ENCODE measurements at places on chromosomes 4 and X.

GRCh38 chrX:68914479-68914946, 85.7 kb downstream of the EFNB1 start:
- no peak for DNase-seq

DNA sequence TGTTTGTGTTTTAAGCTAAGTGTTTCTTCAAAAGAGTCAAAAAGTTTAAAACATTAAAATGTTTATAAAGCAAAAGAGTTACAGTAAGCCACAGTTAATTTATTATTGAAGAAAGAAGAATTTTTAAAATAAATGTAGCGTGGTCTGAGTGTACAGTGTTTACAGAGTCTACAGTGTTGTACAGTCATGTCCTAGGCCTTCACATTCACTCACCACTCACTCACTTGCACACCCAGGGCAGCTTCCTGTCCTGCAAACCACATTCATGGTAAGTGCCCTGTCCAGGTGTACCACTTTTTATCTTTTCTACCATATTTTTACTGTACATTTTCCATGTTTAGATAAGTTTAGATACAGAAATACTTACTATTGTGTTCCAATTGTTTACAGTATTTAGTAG, 239.7 kb upstream of the AGA start:
- DNase-seq: no peak

DNA sequence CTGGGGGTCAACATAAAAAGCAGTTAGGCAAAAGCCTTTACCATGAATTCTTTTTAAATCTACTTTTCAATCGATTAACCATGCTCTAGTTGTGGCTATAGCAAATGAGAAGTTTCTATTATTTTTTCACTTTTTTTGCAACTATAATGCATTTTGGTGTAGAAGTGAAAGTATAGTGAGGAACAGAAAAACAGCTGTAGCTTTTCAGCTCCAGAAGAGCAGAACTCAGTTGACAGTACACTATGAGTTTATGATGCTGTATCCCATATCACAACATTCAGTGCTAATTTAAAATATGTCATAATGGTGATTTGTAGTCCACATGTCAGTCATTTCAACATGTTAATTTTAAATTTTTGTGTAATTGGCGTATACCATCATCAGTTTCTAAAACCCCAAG, 8.7 kb upstream of the MUC7 start:
- no peak for DNase-seq

GRCh38 chr4:123340381-123340701, 56.3 kb upstream of the SPRY1 start:
- peak; percentile 38 for DNase-seq

DNA sequence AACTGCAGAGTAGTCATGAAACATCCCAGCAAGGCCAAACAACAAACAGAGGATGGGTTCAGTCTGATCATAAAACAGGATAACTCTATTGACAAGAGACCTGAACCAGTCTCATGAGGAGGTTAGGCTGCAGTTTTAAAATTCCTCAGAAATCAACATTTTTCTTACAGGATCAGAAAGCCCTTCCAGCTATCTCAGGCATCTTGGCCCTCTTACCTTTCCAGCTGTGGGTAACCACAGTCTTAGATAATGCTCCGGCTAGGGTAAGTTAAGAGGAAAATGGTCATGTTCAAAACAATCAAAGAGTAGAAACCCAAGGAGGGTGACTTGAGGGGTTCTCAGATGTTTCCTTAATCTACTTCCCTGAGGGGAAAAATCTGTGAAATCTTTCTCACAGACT, 5.1 kb downstream of the CTSO start:
- DNase-seq: peak; percentile 13

DNA sequence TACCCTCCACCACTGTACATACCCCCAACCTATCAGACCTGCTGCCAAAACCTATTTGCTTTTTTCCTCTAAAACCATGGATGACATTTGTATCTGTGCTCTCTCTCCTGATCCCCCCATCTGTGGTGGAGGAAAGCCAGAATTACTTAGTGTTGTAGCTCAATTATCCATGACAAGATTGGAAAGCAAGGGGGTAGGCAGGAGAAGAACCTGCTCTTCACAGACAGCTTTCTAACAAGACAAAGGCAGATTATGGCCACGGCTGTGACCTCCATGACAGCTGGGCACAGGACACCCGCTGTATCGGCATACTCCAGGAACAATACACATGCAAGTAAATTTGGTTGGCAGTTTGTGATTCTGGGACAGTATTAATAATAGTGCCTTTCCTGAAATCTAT, 186.7 kb downstream of the ENOX2 start:
- no peak for DNase-seq

- no peak for DNase-seq
These were observed 51.9 kb upstream of the LAS1L start for GRCh38 chrX:65586491-65586890.

- no peak for DNase-seq
These were observed 697 bp downstream of the ZNF280C start for GRCh38 chrX:130267956-130268448.

- DNase-seq: no peak
These were observed 790.1 kb downstream of the TECRL start for GRCh38 chr4:63618883-63619718.

DNA sequence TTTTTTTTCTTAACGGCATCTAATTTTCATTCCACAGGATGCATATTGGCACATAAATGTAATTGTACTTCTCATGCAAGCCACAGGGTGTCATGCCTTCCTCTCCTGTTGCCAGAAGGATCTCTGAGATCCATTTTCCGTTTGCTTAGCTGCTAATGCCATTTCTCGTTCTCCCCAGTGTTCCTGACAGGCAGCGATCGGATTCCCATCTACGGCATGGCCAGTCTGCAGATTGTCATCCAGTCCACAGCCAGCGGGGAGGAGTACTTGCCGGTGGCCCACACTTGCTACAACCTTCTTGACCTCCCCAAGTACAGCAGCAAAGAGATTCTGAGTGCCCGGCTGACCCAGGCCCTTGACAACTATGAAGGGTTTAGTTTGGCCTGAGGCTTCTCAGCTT, 8.9 kb upstream of the NAP1L5 start:
- peak; percentile 41 for DNase-seq

- peak; percentile 83 for DNase-seq
These were observed 99.2 kb upstream of the TENM3 start for GRCh38 chr4:182143822-182144625.

- DNase-seq: no peak
These were observed 60.4 kb downstream of the PPEF2 start for GRCh38 chr4:75841641-75842520.

- DNase-seq: no peak
These were observed 118.1 kb downstream of the SMIM20 start for GRCh38 chr4:26032142-26032541.

DNA sequence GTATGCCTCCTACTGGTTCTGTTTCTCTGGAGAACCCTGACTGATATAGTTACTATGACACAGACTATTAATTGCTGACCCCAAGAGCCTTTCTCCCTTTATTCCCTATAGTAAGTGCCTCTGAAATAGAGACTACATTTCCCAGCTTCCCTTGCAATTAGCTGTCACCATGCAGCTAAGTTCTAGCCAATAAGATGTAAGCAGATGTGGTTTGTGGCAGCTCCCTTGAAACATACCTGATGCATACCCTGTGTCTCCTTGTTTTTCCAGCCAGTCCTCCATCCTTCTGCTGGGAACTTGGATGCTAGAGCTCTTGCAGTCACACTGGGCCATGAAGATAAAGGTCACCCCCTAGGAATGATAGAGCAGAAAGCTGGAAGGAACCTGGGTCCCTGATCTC, 9.7 kb upstream of the TMEM165 start:
- DNase-seq: no peak

DNA sequence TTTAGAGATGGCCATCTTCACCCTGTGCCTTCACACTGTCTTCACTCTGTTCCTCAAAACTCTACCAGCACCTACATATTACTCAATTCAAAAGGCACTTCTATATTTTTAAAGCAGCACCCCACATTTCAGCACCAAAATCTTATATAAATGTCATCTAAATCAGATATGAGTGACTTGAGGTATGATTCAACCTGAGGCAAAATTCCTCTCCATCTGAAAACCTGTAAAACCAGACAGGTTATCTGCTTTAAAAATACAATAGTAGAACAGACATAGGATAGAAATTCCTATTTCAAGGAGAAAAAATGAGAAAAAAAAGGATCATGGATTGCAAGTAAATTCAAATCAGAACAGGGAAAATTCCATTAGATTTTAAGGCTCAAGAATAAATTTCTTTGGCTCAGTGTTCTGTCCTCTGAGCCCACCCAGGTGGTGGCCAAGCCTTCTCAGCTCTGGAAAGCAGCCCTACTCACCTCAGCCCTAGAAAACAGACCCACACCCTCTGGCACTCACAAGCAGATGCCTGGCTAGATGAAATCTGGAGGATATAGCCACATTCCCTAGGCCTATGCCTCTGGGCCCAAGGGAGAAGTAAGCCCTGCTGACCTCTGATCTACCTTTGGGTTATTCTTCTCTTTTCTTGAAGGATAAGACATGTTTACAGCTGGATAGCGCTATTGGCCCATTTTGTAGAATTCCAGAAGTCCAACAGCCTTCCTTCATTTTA, 240.4 kb upstream of the ZCCHC13 start:
- no peak for DNase-seq

- DNase-seq: no peak
These were observed 38.2 kb upstream of the PLAC8 start for GRCh38 chr4:83152746-83153145.

GRCh38 chr4:83563998-83564397, 28.1 kb downstream of the GPAT3 start:
- no peak for DNase-seq

DNA sequence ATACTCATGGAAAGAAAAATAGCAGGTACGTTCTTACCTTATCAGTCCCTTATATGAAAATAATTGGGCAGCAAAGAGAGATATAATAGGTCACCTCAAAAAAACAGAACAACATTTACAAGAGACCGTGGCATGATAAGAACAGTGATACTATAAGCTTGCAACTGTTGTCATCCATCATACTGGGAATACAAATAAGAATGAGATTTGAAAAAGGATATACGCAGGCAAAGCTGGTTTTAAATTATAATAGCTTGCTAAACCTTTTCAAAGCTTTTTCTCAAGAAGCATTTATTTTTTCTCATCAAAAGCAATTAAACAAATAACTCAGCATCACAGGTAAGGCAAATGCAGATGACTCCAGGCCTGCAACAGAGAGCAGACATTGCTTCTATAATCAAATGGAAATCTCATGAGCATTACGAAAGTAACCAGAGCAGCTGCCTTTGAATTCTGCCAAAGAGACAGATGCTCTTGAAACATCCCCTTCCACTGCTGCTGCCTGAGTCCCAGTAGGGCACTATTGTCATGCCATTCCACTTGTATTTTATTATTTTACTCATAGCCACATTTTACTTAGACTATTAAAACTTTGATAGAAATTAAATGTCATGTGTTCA, 620.6 kb upstream of the GNPDA2 start:
- DNase-seq: no peak
